ENCODE measurements at places on chromosomes 6 and 20.

- DNase-seq: no peak
Measured at GRCh38 chr6:39778581-39779255, 13.5 kb upstream of the DAAM2 start.

DNA sequence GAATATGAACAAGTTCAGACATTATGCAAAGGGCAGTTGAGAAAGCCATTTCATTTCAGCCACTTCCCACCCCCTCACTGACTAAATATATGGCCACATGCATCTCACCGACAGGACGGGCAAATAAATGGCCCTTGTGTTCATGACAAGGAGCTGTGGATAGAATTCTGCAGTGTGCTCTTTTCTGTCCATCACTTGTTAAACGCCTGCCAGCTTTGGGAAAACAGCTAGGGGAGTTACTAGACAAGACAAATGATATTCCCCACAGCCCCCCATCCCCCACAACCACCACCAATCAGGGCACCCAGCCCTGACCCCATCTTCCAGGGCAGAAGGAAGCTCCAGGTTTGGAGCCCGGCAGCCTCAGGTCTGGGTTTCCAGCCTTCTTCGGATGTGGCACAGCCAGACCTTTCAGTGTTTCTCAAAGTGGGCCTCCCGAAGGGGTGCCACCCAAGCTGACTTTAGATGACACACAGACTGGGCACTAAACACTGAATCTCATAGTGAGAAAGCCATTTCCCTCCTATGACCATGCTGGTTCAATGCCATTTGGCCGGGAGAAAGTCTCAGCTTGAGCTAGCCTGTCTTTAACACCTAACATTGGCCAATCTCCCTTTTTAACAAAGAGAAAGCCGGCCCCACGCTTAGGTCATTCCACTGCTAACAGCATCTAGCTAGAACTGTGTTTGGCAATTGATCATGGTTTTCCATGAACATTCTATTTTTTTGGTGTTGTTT lies 4.0 kb upstream of the RIPOR3 start:
- DNase-seq: no peak

- no peak for DNase-seq
Measured at GRCh38 chr6:116398316-116399010, 27.7 kb downstream of the DSE start.

DNA sequence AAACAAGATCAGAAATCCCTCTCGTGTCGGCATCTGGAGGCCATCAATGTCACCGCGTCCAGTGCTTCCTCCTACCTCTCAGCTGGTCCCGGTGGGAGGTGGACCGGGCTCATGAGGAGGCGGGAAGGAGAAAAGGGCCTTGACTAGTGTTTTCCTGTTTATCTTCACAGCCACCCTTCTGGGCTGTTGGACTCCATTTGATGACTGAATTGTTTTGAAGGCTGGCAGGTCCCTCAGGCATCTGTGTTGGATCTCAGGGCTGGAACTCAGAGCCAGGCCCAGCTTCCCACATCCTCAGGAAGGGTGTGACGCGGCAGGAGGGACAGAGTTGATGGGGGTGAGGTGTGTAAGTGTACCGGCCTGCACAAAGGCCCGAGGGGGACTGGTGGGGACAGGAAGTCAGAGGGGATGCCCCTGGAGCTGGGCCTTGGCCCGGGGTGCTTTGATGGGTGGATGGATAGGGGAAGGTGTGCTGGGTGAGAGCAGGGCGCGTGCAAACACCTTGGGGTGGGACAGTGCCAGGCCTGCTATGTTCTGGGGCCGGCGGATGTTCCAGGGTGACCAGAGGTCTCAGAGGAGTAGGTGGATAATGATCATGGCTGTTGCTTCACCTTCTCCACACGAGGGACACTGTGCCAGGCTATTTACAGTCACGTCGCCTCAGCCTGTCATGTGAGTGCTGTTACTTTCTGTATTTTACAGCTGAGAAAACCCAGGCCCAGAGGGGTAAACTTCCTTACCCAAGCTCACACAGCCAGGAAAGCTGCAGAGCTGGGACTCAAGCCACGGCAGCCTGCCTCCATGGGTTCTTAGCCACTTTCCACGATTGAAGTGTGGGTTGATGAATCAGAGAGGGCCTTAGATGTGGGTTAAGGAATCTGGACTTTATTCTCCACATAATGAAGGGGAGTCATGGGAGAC lies 17.9 kb upstream of the CHMP4B start:
- DNase-seq: no peak

DNA sequence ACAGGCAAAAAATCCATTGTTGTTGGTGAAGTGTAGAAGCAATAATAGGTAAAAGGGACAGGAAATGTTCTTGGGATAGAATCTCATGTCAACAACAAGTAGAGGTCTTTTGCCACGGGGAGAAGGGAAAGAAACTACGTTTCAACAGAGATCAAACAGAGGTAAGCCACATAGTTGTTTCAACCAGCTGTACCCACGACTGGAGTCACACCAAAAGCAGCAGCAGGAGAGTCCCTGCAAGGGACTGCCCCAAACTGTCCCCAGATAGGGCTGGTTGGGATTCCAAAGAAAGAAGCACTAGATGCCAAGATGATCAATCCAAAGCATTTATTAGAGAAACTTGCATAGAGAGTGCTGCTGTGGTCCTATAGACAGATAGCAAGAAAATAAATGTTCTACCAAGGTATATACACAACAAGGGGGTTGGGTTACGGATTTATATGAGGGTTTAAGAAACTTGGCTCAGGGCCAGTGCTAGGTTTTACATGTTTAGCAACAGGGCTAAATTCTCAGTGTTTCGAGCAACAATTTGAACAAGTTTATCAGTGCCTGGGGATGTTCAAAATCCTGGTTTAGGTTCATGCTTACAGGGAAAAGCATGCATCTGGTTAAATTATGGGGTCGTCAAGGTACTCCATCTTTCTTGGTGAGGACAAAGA lies 466.5 kb downstream of the MMUT start:
- no peak for DNase-seq

All from activated gamma-delta T cell treated with anti-CD3 and anti-CD28 coated beads, Interleukin-2, amount 50 U/mL, for 16 hours (primary cell).